Activated gamma-delta T cell treated with anti-CD3 and anti-CD28 coated beads, Interleukin-2, amount 50 U/mL, for 16 hours (primary cell): ENCODE measurements at places on chromosomes 6 and 20.
A peak's percentile ranks its signal among the peaks of the same experiment; 100 is the strongest.

- no peak for DNase-seq
Measured at GRCh38 chr6:33908025-33908424, 104.2 kb upstream of the MLN start.

DNA sequence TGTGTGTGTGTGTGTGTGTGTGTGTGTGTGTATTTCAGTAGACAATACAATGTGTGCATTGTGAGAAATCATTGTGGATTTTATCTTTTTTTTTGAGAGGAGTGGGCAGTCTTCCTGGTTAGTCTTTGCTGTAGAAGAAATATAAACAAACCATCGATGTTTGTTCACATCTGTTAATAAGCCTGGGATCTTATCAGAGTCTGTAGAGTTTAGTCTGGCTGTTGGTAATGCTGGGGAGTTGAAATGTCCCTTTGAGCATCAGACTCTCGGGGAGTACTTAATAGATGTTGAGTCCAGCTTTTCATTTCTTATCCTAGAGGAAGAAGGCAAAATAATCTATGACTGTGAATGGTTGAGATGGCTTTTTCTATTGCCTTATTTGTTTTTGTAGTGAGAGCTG lies 96.6 kb upstream of the SUPT3H start:
- no peak for DNase-seq

DNA sequence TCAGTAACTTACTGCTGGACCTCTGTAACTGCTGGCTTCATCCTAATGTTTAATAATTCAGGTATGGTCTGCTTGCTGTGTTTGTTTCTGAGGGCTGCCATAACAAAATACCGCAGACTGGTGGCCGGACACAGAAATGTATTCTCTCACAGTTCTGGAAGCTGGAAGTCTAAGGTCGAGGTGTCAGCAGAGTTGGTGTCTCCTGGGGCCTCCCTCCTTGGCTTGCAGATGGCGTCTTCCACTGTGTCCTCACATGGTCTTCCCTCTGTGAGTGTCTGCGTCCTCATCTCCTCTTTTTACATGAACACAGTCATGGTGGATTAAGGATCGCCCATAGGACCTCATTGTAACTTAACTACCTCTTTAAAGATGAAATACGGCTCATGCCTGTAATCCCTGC lies 389.7 kb upstream of the JARID2 start:
- no peak for DNase-seq

- DNase-seq: no peak
Measured at GRCh38 chr6:113169484-113169883, 687.7 kb upstream of the MARCKS start.

DNA sequence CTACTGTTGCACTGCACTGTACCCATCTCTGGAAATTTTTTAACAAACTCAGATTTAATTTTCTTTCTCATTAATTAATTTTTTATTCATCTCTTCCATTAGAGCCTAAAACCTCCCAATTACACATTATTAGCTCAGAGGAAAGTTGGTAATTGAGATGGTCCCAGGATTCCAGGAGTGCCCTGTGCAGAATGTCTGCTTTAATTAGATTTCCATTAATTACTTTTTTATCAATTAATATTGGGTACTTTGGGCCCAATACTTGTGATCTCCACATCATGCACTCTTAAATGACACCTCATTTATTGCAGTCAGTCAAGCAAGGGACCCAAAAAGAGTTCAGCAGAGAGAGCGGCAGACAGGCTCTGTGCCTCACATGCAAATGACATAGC lies 232.0 kb downstream of the PTPRT start:
- DNase-seq: no peak

GRCh38 chr6:99589290-99589672 lies 17.4 kb upstream of the PRDM13 start:
- no peak for DNase-seq

- DNase-seq: no peak
Measured at GRCh38 chr20:36523341-36523740, 18.0 kb upstream of the MYL9 start.

GRCh38 chr6:153616506-153616905 lies 422.5 kb upstream of the OPRM1 start:
- no peak for DNase-seq

GRCh38 chr6:99305021-99305554 lies 44.4 kb downstream of the FAXC start:
- DNase-seq: no peak

GRCh38 chr6:34027445-34027936 lies 118.4 kb downstream of the GRM4 start:
- DNase-seq: peak; percentile 57

DNA sequence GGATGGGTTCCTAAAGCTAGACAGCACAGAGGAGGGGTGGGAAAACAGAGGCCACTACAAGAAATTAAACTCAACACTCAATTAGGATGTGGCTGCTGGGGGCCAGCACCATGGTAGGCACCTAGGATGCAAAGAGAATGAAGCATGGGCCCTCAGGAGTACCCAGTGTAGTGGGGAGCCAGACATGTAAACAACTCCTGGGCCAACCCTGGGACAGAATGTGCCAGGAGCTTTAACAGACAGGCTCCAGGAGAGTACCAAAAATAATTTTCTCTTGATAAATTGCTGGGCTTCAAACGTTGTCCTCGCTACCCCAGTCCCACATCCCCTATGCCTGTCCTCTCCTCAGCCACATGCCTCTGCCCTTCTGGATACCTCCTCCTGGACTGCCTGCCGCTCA lies 1.7 kb downstream of the TMEM151B start:
- no peak for DNase-seq

DNA sequence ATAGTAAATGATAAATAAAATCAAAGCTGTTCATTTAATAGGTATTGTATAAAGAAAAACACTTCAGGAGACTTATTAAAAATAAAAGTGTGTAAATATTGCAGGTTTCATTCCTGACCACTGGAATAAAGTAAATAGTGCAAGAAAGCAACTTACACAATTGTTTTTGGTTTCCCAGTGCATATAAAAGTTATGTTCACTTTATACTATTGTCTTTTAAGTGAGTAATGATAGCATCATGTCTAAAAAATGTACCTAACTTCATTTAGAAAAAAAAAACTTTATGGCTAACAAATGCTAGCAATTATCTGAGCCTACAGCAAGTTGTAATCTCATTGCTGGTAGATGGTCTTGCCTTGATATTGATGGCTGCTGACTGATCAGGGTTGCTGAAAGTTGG lies 726.6 kb upstream of the POU3F2 start:
- no peak for DNase-seq

- DNase-seq: no peak
Measured at GRCh38 chr6:106103728-106104109, 17.6 kb downstream of the PRDM1 start.

- DNase-seq: no peak
Measured at GRCh38 chr6:16511723-16512489, 249.4 kb downstream of the ATXN1 start.

DNA sequence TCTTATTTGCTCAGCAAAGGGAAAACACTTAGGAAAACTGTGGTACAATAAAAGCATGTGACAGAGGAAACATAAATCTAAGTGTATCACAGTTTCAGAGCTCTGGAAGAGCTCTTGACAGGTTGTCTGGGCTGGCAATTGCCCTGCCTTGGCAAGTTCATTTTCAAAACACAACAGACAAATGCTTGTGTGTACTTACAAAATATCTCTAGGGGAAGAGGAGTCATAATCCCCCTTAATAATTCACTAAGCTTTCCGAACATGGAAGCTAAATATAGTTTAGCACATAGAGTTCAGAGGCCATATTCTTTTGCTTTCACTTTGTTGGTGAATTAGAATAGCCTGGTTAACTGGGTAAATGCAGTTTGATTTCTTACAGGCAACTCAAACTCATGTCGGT lies 211.6 kb upstream of the THEMIS start:
- DNase-seq: no peak

DNA sequence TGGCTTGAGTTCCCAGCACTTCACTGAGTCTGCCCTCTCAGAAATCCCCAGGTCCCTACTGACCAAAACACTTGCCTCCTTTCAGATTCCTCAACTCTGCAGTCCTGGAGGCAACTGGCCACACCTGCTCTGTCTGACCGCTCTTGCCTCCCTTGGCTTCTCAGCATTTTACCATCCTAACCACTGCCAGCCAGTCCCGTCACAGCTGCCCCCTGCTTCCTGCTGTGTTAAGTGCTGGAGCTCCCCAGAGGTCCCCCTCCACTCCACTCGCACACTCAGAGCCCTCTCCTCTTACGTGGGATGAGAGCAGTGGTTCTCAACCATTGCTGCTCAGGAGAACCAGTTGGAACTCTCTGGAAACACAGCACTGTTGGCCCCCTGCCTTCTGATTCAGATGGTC lies 20.5 kb downstream of the ADAT2 start:
- no peak for DNase-seq

- DNase-seq: no peak
Measured at GRCh38 chr6:53792016-53792415, 2.8 kb upstream of the LRRC1 start.

DNA sequence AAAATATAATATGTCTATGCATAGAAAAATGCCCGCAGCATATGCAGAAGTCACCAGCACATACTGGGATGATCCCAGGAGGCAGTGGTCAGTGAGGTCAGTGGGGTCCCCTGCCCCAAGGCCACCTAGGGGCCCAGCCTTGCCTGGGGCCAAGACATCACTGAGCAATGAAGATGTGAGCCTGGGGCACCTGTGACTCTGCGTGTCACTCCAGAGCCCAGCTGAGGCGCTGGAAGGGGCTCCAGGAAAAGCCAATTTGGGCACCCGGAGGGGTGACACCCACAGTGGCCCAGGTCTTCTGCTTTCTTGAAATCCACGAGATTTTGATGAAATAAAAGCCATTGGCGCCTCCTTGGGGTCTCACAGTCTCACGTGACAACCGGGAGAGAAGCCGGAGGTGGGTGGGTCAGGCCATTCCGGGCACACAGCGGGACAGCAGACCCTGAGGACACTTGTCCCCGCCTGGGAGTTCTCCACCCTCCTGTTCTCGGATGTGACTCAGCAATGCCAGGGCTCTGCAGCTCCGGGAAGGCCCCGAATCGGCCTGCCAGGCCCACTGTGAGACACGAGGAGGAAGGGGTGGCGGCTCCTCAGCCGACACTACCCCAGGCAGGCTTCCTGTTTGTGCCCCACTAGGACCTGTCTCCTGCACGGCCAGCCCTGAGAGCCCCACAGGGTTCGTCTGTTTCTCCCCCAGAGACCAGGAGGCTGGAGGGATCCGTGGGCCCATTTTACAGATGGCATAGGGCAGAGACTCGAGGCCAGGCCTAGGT lies 24.4 kb upstream of the SLCO4A1 start:
- DNase-seq: peak; percentile 47

DNA sequence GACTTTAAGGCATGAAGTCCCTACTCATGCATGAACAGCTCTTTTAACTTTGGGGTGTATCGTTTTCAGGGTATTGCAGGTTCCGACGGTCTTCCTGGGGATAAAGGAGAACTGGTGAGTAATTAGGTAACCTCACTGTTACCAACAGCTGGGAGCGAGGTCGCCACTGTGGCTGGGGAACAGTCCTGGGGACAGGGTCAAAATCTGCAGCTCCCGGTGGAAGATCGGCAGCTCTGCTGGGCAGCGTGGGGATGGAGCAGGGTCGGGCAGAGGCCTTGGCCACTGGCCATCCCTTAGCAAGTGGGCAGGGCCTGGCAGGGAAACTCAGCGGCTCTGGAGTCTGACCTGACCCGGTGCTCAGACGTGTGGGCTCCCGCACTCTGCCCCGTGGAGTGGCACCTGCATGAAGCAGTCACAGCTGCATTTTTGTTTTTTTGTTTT lies 16.1 kb downstream of the COL9A3 start:
- DNase-seq: no peak
